Activated CD4-positive, alpha-beta memory T cell treated with anti-CD3 and anti-CD28 coated beads for 36 hours (primary cell): ENCODE measurements at places on chromosomes 5 and 9. TPM values are rescaled to one million over a fixed set of nuclear protein-coding genes. Genes with fewer than 3 reads are reported as not detected.

- H3K27me3 ChIP-seq: peaks cover 3% of the 10 kb centered on the region
- H3K27ac ChIP-seq: no peak overlapping the region
- H3K4me3 ChIP-seq: no peak overlapping the region
Measured at GRCh38 chr9:135167849-135168655, 80.6 kb downstream of the OLFM1 start.

GRCh38 chr9:132169672-132170392 is 8.0 kb downstream of the NTNG2 start:
- H3K27me3 ChIP-seq: peaks cover 40% of the 10 kb centered on the region
- H3K4me1 ChIP-seq: no peaks in the 10 kb centered on the region
- no peak overlapping the region for H3K27ac ChIP-seq
- peak; percentile 64 for DNase-seq
- no peak overlapping the region for H3K4me3 ChIP-seq

DNA sequence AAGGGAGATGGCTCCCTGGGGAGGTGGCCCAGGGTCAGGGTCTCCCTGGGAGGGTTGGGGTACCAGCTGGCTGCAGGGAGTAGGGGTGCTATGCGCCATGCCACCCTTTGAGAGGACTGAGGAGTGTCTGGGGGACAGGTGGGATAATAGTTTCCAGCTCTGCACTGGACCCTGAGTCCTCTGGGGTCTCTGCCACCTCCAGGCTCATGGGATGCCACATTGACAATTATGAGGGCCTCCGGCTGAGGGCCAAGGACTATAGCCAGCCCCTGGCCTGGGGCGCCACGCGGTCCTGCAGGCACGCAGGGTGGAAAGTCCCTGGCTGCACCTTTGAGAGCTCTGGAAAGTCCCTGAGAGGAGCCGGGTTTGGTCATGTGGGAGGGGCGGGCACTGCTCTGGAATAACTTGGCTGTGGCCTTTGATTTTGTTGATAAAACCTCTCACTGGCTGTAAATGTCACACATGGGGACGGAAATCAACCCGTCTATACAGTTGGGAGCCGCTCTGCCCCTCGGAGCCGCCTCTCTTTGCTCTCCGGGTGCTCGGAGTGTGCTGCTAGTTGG is 16.0 kb downstream of the TRAF2 start:
- peak overlapping the region; percentile 98 for H3K27ac ChIP-seq
- peak; percentile 95 for DNase-seq
- no peaks in the 10 kb centered on the region for H3K27me3 ChIP-seq
- H3K4me1 ChIP-seq: peaks cover 51% of the 10 kb centered on the region
- peaks cover 53% of the 10 kb centered on the region for H3K36me3 ChIP-seq

- peaks cover 24% of the 10 kb centered on the region for H3K4me1 ChIP-seq
- no peaks in the 10 kb centered on the region for H3K36me3 ChIP-seq
- no peak overlapping the region for H3K27ac ChIP-seq
- DNase-seq: peak; percentile 53
- H3K27me3 ChIP-seq: no peaks in the 10 kb centered on the region
- no peak overlapping the region for H3K4me3 ChIP-seq
Measured at GRCh38 chr5:61280761-61281427, 51.2 kb upstream of the ZSWIM6 start.

DNA sequence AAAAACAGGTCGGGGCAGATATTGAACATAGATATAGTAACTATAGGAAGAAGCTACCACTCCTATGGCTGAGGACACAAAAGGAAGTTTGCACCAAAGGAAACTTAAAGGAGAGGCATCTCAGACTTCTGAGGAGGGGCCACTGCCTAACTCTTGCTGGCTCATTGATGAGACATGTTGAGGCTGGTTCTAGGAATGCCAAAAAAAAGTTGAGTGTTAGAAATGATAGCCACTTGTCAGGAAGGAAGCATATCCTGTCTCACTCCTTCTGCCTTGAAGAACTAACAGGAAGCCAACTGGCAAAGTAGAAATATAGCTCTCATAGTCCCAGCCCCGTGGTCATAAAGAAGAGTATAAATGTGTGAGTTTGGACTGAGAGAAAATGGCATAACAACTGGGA is 23.3 kb upstream of the STOM start:
- DNase-seq: no peak
- H3K36me3 ChIP-seq: no peaks in the 10 kb centered on the region
- H3K4me3 ChIP-seq: no peak overlapping the region
- peaks cover 7% of the 10 kb centered on the region for H3K4me1 ChIP-seq
- no peak overlapping the region for H3K27ac ChIP-seq
- H3K27me3 ChIP-seq: peaks cover 4% of the 10 kb centered on the region

DNA sequence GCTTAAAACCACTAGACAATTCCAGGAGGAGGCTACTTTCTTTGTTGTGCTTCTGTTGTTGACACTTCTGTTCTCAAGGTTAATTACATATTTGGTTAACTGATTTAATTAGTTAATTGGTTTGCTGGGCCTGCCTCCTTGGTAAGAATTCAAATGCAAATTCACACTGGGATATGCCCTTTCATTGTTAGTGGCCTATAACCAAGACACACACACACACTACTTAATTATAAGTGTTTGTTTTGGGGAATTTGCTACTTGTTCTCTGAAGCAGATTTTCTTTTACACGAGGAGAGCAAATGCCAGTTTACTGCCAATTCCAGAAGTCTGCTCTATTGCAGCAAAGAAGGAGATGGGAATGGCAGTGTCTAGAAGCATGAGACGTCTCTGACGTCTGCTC is 101.6 kb upstream of the BASP1 start:
- peaks cover 1% of the 10 kb centered on the region for H3K27me3 ChIP-seq
- no peaks in the 10 kb centered on the region for H3K36me3 ChIP-seq
- DNase-seq: no peak
- H3K27ac ChIP-seq: no peak overlapping the region
- peaks cover 2% of the 10 kb centered on the region for H3K4me1 ChIP-seq

DNA sequence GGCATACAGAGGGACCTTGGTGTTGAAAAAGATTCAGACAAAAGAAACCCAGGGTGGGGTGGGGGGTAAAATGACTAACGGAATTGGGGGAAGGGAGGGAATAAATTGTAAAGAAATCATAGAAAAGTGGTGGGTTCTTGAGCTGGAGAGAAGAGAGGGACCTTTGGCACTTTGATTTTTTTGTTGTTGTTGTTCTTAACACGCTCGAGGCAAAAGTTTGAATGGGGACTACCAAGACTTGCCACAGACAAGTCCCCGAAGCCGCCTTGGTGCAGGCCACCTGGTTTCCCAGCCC is 616 bp downstream of the VCAN start:
- H3K27me3 ChIP-seq: peaks cover 74% of the 10 kb centered on the region
- peaks cover 34% of the 10 kb centered on the region for H3K4me1 ChIP-seq
- H3K27ac ChIP-seq: no peak overlapping the region
- no peaks in the 10 kb centered on the region for H3K36me3 ChIP-seq
- no peak for DNase-seq

DNA sequence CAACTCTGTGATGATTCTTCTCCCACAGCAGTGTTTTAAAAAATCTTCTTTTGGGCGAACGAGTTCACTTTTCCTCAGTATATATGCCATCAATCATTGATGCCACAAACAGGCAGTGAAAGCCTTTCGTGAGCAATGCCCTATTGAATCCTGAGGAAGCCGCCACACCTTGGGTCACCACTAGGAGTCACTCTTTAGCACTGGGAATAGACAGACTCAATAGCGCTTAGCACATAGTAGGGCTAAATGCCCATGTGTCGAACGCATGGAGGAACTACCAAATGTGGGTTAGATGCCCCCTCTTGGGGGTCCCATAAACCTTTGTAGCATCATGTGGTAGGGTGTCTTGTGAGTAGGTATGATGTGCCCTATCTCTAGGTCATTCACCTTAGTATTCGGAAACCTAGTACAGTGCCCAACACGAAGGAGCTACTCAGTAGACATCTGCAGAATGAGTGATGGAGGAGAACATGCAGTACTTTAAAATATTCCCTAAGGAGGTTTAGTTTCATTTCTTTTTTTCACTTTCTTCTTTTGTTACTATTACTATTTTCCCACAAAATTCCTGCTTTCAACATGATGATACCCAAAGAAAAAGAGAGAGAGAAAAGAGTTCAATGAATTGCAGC is 603.7 kb downstream of the BNC2 start:
- no peaks in the 10 kb centered on the region for H3K36me3 ChIP-seq
- peak; percentile 13 for DNase-seq
- H3K27me3 ChIP-seq: no peaks in the 10 kb centered on the region

GRCh38 chr5:147327421-147327820 is 92.6 kb downstream of the STK32A start:
- no peaks in the 10 kb centered on the region for H3K27me3 ChIP-seq
- no peaks in the 10 kb centered on the region for H3K4me1 ChIP-seq
- H3K36me3 ChIP-seq: no peaks in the 10 kb centered on the region

DNA sequence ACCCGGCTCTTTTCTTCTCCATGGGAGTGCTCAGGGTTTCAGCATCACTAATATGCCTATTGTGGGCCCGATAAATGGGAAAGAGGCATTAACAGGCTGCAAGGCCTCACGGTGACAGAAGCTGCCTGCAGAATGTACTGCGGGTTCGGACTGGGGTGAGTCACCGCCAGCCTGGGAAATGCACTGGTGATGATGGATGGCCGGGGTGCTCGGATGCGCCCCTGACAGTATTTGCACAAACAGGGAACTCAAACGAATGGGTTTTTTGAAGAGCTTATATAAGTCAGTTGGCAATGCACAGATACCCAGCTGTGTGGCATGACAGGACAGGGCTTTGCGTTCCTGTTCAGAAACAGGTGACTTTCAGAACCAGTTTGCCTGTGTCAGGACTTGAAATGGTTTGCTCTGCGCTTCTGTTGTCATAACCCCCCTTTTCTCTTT is 42.0 kb upstream of the PITX1 start:
- no peak for DNase-seq
- no peak overlapping the region for H3K27ac ChIP-seq
- no peak overlapping the region for H3K4me3 ChIP-seq

GRCh38 chr5:178861627-178862026 is 1.9 kb downstream of the ZNF354B start:
- H3K4me1 ChIP-seq: peaks cover 26% of the 10 kb centered on the region
- H3K4me3 ChIP-seq: peak overlapping the region; percentile 48
- H3K27me3 ChIP-seq: no peaks in the 10 kb centered on the region
- DNase-seq: no peak

DNA sequence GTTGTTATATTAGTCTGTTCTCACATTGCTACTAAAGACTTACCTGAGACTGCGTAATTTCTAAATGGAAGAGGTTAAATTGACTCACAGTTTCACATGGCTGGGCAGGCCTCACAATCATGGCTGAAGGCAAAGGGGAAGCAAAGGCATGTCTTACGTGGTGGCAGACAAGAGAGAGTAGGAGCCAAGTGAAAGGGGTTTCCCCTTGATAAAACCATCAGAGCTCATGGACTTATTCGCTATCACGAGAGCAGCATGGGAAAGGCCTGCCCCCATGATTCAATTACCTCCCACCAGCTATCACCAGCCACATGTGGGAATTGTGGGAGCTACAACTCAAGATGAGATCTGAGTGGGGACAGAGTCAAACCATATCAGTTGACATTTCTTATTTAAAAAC is 374.5 kb upstream of the RORB start:
- peaks cover 2% of the 10 kb centered on the region for H3K4me1 ChIP-seq
- peak; percentile 12 for DNase-seq
- H3K36me3 ChIP-seq: no peaks in the 10 kb centered on the region
- H3K4me3 ChIP-seq: no peak overlapping the region

DNA sequence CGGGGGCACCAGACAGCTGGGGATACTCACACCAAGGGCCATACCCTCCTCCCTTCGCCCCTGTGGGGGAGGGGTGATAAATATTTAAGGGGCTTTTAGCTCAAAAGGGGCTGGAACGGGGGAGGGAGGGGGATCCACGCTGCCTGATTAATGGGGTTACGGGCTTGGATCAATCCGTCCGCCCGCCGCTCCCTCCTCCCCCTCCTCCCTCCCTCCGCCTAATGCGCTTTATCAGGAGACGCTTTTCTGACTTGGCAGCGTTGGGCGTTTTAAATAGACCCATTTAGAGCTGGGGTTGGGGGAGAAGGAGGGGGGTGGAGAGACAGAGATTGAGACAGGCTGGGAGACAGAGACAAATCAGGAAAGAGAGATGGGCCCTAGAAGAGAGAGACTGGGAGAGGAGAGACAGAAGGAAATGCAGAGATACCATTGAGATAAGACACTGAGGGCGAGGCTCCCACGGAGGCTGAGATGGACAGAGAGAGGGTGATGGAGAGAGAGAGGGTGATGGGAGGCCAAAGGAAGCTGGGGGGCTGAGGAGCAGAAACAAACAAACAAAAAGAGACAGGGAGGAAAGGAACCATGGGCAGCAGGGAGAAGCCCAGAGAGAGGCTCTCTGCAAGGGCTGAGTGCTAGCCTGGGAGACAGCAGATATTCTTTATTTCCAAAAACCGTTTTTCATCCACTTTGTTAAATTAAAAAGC is 10.3 kb downstream of the CNTFR start:
- no peak overlapping the region for H3K27ac ChIP-seq
- H3K4me3 ChIP-seq: no peak overlapping the region
- H3K4me1 ChIP-seq: peaks cover 13% of the 10 kb centered on the region
- no peak for DNase-seq
- H3K27me3 ChIP-seq: peaks cover 50% of the 10 kb centered on the region

SHOC1 gene
- total RNA-seq: not detected

LIFR gene
- 0.14 TPM for total RNA-seq

PCDHGA6 gene
- 0.05 TPM for total RNA-seq

FGF10 gene
- not detected for total RNA-seq

ARHGEF37 gene
- total RNA-seq: 0.77 TPM

PCDHA6 gene
- total RNA-seq: not detected

FAM81B gene
- not detected for total RNA-seq
